ENCODE measurements at places on chromosomes 5 and 9.

- DNase-seq, result no peak
These were observed 18.8 kb downstream of the ADAM19 start for GRCh38 chr5:157556615-157557418.

DNA sequence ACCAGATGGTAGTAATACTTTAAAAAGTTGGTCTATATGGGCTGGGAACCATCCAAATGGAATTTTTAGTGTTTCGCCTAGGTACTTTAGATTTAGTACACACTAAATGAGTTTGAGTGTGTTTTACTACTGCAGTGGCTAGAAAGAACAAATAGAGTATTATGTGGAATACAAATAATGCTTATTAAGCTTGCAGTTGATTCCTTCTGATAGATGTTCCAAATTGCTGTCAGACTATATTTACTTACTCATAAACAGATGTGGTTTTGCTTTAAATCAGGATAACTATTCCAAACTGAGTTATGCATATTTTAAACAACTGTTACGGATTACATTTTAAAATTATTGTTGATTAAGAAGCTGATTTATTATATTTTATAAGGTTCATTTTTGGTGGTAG, 103.3 kb downstream of the ZSWIM6 start:
- no peak for DNase-seq

- peak; percentile 60 for DNase-seq
These were observed 2.6 kb upstream of the AFAP1L1 start for GRCh38 chr5:149268928-149269557.

DNA sequence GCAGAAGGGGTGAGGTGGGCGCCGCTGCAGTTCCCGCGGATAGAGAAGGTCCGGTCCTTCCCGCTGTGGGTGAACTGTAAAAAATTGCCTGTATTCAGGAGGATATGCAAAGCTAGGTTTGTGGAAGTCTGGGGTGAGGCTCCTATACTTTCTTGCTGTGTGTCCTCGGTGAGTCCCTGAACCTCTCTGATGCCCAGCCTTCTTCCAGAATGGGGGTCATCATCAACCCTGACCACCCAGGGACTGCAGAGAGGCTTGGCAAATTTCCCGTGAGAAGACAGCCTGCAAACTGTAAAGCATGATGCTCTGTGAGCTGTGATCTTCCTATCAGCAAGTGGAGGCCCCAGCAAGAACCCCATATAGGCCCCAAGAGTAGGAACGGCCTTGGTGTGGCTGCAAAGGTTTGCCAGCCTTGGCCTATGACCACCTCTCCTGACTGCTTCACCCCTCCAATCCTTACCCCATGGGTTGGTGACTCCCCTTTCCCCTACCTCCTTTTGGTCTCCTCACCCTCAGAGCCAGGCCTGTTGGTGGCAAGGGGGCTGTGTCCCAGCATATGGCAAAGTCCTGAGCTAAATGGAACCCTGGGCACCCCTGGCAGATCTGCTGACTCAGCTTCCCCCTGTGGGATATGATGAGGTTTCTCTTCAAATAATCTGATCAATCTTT, 760 bp downstream of the ALDH1B1 start:
- DNase-seq, result no peak

GRCh38 chr9:127767410-127767809, 11.1 kb downstream of the SH2D3C start:
- DNase-seq, result no peak

- DNase-seq, result no peak
These were observed 301.6 kb downstream of the NR3C1 start for GRCh38 chr5:143101725-143102386.

DNA sequence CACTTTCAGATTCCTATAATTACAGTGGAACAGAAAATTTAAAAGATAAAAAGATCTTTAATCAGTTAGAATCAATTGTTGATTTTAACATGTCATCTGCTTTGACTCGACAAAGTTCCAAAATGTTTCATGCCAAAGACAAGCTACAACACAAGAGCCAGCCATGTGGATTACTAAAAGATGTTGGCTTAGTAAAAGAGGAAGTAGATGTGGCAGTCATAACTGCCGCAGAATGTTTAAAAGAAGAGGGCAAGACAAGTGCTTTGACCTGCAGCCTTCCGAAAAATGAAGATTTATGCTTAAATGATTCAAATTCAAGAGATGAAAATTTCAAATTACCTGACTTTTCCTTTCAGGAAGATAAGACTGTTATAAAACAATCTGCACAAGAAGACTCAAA, 29.5 kb downstream of the ZFYVE16 start:
- DNase-seq, result no peak

DNA sequence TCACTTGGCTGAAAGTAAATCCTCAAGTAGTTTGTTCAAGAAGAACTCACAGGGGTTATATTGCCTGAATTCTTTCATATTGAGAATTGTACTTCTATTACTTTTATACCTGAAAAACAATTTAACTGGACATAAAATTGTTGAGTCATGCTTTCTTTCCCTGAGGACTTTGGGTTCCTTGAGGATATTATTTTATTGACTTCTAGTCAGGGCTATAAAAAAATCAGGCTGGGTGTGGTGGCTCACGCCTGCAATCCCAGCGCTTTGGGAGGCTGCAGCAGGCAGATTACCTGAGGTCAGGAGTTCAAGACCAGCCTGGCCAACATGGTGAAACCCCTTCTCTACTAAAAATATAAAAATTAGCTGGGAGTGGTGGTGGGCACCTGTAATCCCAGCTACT, 17.9 kb upstream of the CDC42SE2 start:
- DNase-seq, result no peak

DNA sequence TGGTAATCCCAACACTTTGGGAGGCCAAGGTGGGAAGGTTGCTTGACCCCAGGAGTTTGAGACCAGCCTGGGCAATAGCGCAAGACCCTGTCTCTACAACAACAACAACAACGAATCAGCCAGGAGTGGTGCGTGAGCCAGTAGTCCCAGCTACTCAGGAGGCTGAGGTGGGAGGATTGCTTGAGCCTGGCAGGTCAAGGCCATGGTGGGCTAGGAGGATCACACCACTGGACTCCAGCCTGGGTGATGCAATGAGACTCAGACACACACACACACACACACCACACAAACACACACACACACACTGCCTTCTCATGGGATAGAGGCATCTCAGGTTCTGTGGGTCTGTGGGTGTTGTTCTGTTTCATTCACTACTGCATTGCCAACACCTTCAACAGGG, 115.0 kb downstream of the DCP2 start:
- no peak for DNase-seq

DNA sequence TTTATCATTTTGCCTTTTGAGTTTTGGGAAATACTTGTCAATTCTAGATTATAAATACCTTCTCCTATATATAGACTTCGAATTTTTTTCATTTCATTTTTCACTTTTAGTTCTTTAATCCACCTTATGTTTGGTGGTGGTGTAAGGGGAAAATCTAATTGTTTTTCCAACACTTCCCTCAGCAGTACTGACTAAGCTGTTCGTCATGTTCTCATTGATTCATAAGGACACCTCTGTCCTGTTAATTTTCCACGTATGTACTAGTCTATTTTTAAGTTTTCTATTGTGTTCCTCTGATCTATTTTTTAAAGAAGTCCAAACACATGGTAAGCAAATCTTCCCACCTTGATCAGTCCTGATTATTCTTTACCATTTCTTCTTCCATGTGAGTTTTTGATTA, 254.2 kb downstream of the SYK start:
- DNase-seq, result no peak

DNA sequence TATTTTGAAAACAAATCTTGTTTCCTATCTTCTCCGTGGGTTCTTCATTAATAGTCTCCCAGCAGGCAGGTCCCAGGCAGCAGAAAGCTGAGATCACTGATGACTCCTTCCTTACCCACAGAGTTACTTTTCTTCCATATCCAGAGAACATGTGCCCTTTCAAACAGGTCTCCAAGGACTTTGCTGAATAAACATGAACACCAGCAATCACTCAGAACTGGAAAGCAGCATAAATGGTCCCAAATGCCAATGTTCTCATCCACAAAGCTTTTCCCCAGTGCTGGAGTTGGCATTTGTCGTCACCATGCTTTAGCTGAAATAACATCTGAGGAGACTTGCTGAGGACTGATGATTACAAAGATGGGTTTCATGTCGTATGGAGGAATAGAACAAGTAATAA, 134.0 kb downstream of the YIPF5 start:
- no peak for DNase-seq

DNA sequence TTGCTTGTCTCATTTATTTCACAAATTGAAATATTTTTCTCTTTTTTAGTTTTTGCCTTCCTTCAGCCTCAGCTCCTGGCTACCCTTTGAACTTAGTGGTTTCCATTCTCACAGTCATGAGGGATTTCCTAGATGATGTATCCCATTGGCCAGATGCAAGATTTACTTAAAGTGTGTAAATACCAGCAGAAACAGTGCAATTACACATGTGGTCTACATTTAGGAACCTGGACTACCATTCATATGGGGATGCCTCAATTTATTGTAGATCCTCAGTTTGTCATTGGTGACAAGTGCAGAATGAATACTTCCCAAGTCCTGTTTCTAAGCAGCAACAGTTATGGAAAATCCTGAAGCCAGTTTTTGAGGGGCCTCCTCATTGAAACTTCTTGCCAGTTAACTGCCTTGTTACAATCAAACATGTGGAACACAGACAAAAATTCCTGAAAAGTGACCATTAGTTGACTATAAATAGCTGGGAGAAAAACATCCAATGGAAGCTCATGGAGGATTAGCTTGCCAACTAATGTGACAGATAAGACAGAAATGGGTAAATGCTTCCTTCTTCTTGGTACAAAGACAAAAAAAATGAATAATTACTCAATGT, 113.6 kb upstream of the FER start:
- DNase-seq, result no peak

DNA sequence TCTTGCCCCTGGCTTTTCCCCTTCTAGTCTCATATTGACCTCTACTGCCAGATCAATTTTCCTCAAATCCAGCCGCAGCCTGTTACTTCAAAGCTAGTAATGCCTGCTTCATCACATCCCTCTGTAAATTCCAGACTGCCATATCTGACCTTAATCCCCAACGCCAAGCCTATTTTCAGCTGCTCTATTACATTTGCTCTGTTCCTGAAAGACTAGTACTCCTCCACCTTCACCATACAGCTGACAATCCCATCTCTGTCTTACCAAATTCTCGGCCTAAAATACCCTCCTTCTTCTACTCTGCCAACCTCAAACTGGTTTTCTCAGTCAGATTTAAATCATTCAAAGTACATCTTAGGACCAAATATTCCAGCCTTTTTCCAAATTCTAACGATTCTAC, 420.2 kb downstream of the RAB3C start:
- no peak for DNase-seq
